ENCODE measurements at places on chromosomes 7 and 10.

DNA sequence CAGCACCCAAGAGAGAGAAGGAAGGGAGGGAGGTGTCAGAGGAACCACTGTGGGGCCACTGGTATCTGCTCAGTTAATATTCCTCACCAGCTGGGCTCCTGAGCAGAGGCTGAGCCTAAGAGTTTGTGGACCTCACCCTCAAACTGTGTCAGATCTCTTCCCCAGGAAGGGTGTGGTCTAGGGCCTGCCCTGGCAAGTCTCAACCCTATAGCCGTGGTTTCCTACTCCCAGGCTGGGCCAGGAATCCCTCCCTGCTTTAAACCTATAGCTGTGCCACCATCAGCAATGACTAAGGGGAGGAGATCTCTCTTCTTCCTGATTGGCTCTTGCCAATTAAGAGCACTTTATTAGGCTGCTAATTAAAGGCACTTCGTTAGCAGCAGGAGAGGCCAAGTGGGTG is 29.9 kb downstream of the POLL start:
- no peak for DNase-seq

GRCh38 chr10:50506861-50507573 is 116.7 kb downstream of the SGMS1 start:
- DNase-seq, result no peak

DNA sequence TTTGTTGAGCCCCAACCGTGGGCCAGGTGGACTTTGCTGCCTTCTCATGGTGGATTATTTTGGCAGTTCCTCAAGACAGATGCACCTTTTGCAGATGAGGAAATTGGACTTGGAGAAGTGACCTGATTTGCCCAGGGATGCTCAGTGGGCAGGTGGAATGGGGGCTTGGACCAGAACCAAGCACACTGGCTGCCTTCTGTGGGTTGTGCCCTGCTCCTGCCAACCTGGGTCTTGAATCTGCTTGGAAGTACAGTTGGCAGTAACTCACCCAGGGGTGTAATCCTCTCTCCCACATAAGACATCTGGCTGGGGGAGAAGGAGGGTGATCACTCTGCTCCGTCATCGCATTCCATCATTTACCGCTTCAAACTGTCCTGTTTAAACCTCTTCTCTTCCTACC is 110.5 kb upstream of the GPR26 start:
- no peak for DNase-seq

- no peak for DNase-seq
Observed at GRCh38 chr7:96189129-96189820, 132.6 kb downstream of the SLC25A13 start.

GRCh38 chr10:49050906-49051305 is 64.4 kb downstream of the VSTM4 start:
- no peak for DNase-seq

DNA sequence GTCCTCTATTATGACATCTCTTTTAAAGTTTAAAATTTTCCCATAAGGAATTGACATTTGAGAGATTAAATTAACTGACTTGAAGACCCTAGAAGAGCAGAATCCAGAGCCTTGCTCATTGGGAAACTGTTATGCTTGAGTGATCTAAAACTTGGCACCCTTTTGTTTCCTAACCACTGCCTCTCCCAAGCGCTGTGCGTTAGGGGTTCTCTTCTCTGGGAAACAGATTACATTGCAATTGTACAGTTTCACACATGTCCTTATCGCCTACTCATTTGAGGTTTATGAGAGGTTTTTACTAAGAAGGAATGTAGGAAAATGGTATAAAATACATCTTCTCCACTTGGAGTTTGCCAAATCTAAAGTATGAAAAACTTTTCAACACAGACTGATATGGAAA is 126.8 kb upstream of the AMPH start:
- no peak for DNase-seq

DNA sequence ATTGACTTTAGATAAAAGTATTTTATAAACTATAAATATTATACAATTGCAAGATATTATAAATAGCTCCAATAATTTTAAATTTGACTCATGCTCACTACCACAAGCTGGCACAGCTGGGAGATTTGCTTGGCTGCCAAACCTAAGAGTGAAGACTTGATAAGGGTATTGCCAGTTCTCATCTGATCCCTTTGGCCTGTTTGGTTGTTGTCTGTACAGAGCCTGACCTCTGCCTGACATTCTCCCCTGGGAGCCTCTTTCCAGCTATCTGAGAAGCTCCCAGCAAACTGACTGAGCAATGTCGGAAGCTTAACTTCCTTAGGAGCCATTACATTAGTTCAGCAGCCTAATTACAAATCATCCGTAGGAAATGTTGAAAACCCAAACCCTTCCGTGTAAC is 10.2 kb upstream of the LMOD2 start:
- no peak for DNase-seq

GRCh38 chr7:150342121-150342408 is 636 bp upstream of the RARRES2 start:
- no peak for DNase-seq

Measured in AG08396 (cell line).